CD4-positive, alpha-beta T cell treated with Interleukin-6 for 4 hours (primary cell): ENCODE measurements at places on chromosomes 12 and 14.

DNA sequence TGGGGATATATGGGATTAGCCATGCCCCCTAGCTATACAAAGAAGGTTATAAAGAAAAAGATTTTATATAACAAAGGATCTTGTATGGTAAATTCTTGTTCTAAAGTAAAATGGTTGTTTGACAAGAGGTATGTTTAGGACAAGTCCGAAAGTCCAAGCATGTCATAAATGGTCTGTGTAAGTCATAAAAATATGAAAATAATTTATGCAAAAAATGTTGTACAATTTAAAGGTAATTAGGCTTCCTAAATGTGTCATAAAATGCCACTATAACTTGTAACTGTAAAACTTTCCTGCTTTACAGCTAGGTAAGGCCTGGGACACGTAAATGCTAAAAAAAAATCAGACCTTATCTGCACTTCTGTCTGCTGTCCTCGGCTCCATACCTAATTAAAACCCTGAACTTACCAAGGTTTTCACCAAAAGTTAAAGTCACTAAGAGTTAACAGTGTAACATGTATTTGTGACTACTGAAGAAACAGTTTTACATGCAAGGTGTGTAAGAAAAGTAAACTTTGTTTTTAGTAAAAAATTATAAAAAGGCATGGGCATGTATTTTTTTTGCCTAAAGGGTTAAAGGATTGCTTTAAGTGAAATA, 110.0 kb upstream of the RESF1 start:
- no peak for DNase-seq

GRCh38 chr14:67579636-67580035, 20.4 kb downstream of the PIGH start:
- no peak for DNase-seq

DNA sequence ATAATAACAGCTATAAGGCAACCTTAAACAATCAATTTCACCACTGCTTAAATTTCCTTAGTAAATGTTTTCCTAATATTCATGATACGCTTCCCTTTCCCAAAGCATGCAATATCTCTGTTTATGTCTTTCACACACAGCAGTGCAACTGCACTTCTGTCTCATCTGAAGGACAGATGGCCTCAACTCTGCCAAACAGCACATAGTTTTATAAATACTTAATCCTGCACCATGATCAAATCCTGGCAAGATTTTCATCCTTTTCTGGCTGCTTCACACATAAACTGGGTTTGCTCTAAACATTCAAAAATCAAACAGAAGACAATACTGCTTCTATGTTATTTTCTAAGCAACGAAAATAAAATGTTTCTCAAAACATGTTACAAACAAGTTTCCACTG, 266.3 kb downstream of the ITPR2 start:
- no peak for DNase-seq

DNA sequence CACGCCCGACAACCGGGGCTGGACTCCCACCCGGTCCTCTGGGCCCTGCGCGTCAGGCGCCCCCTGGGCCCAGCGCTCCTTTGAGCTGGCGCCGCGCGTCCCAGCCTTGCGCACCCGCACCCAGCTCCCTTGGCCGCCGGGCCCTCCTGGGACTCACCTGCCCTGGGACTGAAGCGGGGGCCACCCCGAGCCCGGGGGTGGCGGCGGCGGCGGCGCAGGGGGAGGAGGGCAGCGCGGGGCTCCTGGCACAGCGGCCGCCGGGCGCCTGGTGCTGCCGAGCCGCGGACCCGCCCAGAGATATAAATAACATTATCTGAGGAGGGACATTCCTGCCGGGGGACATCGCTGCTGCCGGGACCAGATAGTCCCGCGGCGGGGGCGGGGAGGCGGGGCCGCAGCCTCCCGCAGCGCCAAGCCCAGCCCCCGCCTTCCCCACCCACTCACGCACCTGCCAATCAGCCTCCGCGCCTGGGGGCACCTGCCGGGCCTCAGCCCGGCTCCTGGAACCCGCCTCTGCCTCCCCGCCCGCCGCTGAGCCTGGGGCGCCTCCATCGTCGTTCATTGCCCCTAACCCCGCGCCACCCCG, at the start of gene SPTB:
SPTB (minus strand) TSS at position 273 of the 586 bp plus-strand sequence. CDS start 56,813 bp downstream, outside the sequence.
- peak; percentile 77 for DNase-seq

DNA sequence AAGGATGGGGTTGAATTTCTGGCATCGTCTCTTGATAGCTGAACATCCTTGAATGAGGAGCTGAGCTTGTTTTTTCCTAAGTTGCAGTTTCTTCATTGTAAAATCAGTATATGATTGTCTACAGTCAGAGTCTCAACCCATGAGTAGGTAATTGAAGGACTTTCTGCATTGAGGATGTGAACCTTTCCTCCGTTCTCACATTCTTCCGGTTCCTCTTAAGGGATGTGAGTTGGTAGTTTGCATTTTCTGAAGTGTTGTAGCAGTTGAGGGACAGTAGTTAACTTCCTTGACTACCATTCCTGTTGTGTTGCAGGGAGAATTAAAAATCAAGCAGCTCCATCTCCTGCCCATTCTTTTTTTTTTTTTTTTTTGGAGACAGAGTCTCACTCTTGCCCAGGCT, 19.1 kb downstream of the TPCN1 start:
- DNase-seq: no peak

- no peak for DNase-seq
Measured at GRCh38 chr12:116126610-116127009, 150.9 kb downstream of the MED13L start.

- no peak for DNase-seq
Measured at GRCh38 chr12:66240096-66240820, 51.2 kb downstream of the IRAK3 start.

DNA sequence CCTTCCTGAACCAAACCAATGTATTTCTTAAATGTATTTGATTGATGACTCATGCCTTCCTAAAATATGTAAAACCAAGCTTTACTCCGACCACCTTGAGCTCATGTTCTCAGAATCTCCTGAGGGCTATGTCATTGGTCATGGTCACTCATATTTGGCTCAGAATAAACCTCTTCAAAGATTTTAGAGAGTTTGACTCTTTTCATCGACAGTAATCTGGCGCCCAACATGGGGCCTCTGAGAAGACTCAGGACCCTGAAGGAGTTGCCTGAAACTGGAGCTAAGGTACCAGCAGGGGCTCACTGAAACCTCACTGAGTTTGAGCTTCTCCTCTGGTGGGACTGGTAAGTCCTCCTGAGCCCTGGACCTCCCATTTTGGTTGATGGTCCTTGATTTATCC, 17.2 kb upstream of the PSMC1 start:
- DNase-seq: no peak

- DNase-seq: no peak
Measured at GRCh38 chr12:67154901-67155300, 114.3 kb upstream of the CAND1 start.

GRCh38 chr14:99603471-99604277, at the start of gene CCDC85C:
TSS of gene CCDC85C (minus strand) at chr14:99604207. CDS start at chr14:99603959, 248 bp downstream.
- DNase-seq: peak; percentile 61

DNA sequence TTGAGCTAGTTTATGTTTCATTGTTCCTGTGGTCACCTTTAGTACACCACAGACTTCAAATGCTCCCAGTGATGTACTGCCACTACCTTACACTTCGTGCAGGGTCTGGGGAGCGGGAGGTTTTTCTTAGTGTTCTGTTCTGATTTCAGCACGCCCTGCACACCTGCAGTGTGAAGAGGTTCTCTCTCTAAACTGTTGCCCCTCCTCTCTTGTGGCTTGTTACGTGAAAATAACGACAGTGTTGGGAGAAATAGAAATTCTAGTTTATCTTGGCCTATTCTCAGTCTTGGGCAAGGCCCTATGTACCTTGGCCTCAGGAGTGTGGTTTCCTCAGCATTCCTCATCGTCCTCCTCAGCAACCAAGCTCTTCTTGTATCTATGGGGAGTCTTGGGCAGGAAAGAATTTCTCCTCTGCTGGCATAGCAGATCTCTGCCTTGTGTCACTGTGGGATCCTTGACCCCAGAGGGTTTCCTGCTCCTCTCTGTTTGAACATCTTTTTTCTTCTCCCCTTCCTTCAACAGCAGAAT, 48.6 kb downstream of the EIF2S3B start:
- no peak for DNase-seq
